ENCODE measurements at places on chromosomes 2 and 18.

- no peak for DNase-seq
Measured at GRCh38 chr18:2572171-2572569, 813 bp downstream of the NDC80 start.

- DNase-seq, result peak; percentile 34
Measured at GRCh38 chr2:121897335-121897970, 142.0 kb downstream of the TSN start.

DNA sequence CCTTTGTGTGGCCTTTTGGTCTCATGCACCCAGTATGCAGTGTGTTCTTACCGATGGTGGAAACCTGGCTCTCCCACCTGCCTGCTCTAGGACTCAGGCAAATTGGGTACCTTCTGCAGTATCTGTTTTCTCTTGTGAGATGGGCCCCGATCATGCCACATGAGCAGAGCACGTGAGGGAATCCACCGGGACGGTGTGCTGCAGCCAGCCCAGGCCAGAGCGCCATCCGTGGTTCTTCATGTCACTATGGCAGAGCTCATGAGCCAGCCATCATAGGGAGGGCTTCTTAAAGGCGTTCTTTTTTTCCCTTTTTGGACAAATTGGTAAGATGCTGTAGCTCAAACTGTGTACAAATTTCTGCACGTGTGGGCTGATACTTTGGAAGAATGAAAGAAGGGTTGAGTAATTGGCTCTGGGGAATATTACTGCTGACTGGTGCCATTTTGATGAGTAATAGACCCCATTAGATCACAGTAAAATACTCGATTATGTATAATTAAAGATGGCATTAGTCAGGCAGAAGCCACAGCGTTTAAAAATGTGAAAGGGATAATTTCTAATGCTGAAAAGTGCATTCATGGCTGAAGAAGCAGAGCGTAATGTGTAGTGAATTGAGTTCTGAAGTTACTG is 19.2 kb downstream of the SH3RF3 start:
- no peak for DNase-seq

- DNase-seq, result no peak
Measured at GRCh38 chr2:190615555-190616200, 33.2 kb upstream of the NAB1 start.

GRCh38 chr18:26432651-26433424 is 115.5 kb downstream of the KCTD1 start:
- no peak for DNase-seq

DNA sequence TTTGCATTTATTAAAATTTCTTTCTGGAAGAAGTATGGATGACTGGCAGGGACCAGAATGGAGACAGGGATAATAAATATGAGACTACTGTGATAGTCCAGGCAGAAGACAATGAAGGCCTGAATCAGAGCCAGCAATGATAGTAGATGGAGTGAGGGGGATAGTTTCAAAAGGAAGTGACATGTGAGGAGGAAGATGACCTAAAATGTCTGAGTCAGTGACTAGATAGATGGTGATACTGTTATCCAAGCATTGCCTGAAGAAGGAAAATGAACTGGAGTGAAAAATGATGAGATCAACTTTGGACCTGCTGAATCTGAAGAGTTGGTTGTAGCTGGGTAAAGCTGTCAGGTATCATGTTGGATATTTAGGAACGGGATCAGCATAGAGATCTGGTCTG is 158.3 kb upstream of the KLF7 start:
- DNase-seq, result no peak

DNA sequence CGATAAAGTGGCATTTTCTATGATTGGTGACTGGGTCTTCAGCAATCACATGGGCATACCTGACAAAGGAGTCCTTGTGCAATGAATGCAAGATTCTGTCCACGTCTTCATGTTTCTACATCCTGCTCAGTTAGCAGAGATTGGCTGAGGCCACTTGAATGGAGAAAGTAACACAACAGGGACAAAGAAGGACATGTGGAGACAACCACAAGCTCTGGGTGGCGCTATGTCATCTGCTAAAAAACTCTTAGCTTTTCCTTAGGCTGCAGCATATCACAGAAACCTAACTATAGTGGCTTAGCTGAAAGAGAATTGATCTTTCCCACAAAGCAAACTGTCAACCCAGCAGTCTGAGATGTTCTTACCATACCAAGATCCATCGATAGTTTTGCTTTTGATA is 1109.7 kb downstream of the SOCS6 start:
- DNase-seq, result no peak

DNA sequence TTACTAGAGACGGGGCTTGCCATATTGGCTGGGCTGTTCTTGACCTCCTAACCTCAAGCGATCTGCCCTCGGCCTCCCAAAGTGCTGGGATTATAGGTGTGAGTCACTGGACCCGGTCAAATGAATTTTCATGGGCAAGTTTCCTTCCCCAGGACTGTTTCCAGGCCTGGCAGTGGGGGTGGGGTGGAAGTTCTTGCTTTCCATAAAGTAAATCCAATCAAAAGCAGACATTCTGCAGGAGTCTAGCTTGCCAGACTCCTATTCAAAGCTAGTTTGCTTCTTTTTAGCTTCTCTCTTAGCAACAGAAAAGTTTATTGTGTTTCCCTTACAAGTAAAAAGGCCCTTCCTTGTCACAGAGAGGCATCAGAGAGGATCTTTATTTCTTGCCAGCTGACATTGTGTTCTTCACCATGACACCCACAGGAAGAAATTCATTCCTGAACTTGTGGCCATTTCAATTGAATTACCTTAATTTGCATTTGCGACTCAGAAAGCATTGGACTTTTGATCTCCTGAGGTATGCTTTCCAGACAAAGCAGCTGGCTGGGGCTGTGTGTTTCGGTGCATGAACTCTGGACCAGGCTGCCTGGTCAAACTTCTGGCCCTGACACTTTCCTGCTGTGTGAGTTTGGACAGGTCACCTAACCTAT is 37.9 kb downstream of the LYPD1 start:
- DNase-seq, result no peak

DNA sequence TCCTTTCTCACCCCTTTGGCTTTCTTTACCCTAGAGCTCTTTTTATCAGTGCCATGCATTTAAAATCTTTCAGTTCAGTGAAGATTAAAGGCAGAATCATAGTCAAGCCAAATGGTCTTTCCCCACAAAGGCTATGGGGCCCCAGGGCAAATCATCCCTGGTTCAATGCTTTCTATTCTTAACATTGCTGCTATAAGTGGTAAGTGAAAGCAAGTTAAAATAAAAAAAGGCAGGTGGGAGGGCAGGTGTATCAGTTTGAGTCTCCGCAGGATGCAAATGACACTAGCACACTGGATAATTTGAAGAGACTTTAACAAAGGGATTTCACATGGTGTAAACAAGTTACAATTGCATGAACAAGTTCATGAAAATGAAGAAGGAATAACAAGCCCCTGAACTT is 757.4 kb downstream of the SATB2 start:
- DNase-seq, result no peak
